NCI-H2081 treated with DMSO at 0.1 percent for 48 hours (cell line): ENCODE measurements at places on chromosomes 7 and 10.

- no peak for DNase-seq
Observed at GRCh38 chr7:47361236-47361635, 220.7 kb downstream of the TNS3 start.

GRCh38 chr7:33886149-33886623, 19.2 kb upstream of the BMPER start:
- no peak for DNase-seq

DNA sequence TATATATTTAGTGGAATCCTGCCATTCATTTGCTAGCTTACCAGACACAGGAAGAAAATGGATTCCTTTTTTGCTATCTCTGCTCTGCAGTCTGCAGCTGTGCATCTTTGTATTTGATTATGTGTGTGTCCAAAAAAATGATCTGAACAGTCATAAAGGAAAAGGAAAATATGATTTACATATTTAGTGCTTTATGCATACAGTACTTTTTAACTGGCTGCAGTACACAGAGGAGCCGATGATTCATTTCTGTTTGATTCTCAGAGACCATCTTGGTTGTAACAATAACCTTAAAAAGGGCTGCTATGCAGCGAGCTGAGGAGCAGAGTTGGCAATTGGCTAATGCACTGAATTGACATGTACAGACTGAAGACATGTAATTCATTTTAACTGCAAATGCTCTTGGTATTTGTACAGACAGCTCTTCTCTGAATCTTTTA, 151.3 kb upstream of the FZD1 start:
- DNase-seq, result no peak

- no peak for DNase-seq
Observed at GRCh38 chr7:12648704-12649261, 38.6 kb upstream of the ARL4A start.

- DNase-seq, result no peak
Observed at GRCh38 chr10:91389636-91390512, 20.3 kb upstream of the HECTD2 start.

- DNase-seq, result no peak
Observed at GRCh38 chr7:2956526-2957368, 86.9 kb downstream of the CARD11 start.

- DNase-seq, result no peak
Observed at GRCh38 chr10:114157912-114158311, 16.1 kb downstream of the CCDC186 start.

GRCh38 chr10:65340340-65340739, 1585.5 kb upstream of the LRRTM3 start:
- no peak for DNase-seq

GRCh38 chr7:114944745-114945625, 23.1 kb downstream of the MDFIC start:
- DNase-seq, result no peak

DNA sequence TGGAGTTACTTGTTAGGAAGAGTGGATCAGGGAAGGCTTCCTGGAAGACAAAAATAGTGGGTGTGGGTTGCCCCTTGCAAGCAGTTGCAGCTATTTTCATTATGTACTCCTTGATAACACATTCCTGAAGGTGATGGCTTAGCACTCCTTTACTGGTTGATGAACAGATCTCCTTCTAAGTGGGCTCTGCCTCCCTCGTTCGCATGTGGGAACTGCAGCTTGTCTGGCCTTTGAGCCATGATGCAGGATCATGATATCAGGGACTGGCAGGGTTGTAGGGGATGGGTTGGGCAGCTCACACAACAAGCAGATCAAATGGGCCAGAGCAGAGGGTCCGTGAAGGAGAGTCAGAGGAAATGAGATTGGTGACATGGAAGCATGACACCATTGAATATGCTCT, 28.8 kb upstream of the LRRC4 start:
- DNase-seq, result no peak

DNA sequence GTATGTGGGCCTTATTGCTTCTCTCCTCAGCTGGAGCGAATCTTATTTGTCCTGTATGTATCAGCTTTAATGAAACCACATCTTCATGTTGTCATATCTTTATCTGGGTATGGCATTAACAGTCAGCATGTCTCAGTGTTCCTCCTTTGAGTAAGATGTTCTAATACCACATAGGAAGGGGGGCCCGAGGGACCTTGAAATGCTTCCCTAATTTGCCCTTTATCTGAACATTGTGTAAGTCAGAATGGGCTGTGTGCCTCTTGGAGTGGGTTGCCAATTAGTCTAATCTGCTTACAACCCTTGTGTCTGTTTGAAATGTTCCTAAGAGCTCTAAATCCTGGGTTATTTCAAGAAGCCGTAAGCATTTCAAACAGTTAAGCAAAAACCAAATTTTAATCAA, 623.8 kb downstream of the SUGCT start:
- no peak for DNase-seq

GRCh38 chr10:104416851-104417250, 63.2 kb downstream of the CFAP58 start:
- no peak for DNase-seq

GRCh38 chr7:95026018-95026417, 118.6 kb downstream of the PPP1R9A start:
- DNase-seq, result no peak

GRCh38 chr7:97460433-97460832, 271.5 kb upstream of the TAC1 start:
- no peak for DNase-seq

DNA sequence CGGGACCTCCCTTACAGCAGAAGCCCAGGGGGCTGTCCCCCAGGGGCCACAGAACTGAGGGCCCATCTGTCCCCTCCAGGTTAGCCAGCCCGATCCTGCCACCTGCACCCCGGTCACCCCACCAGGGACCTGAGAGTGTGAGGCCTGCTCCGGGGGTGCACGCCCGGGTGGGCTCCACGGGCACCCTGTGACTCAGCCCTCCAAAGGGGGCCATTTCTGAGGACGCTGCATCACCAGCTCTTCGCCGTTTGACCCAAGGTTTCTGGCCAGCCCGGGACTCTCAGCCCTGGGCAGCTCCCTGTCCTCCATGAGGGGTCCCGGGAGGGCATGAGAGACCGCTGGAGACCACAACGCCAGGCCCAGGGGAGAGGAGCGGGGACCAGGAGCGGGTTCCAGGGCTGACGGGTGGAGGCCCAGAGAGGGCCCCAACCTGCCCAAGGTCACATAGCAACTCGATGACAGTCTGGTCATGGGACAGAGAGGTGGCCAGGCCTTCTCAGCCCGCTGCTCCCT, 79.3 kb downstream of the ELFN1 start:
- DNase-seq, result no peak

- no peak for DNase-seq
Observed at GRCh38 chr7:22725585-22725984, 1.4 kb upstream of the IL6 start.

GRCh38 chr7:116337018-116337417, 126.7 kb downstream of the TES start:
- no peak for DNase-seq

- DNase-seq, result no peak
Observed at GRCh38 chr10:104119996-104120395, 2.0 kb upstream of the SFR1 start.

DNA sequence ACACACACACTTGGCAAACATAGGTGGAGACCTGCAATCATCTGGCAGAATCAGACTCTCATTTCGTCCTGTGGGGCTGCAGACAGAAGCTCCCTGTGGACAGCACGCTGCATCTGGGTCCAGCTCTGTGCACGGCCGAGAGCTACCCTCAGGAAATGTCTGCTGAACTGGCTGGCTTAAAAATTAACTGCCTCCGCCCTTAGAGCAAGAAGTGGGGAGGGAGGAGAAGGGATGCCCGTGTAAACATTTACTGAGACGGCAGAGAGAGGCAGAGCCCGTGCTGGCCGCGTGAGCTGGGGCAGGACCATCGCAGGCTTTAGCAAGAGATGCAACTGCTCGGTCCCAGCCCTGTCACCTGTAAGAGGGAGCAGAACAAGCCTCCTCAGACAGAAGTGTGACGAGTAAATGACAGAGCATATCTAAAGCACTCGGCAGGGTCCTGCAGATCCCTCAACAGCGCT, 81.8 kb downstream of the TNS3 start:
- DNase-seq, result no peak

GRCh38 chr7:135238112-135238744, 4.6 kb downstream of the STRA8 start:
- no peak for DNase-seq

DNA sequence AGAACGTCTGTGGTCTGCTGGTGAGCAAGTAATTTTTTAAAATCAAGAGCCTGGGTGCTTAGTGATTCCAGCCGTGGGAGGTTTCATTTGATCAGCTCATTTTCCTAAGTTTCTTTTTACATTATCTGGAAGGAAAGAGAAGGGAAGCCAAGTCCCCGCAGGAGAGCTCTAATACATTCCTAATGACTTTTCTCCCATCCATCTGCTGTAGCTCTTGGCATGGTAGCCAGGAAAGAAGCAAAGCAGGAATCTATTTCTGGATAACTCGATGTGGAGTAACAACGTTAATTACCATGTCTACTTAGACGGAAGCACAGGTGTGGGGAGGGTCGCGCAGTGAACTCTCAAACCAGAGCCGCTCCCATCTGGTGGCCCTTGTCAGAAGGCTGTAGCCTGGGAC, 121.9 kb downstream of the PAXIP1 start:
- no peak for DNase-seq

- no peak for DNase-seq
Observed at GRCh38 chr7:52311886-52312285, 723.5 kb upstream of the POM121L12 start.

DNA sequence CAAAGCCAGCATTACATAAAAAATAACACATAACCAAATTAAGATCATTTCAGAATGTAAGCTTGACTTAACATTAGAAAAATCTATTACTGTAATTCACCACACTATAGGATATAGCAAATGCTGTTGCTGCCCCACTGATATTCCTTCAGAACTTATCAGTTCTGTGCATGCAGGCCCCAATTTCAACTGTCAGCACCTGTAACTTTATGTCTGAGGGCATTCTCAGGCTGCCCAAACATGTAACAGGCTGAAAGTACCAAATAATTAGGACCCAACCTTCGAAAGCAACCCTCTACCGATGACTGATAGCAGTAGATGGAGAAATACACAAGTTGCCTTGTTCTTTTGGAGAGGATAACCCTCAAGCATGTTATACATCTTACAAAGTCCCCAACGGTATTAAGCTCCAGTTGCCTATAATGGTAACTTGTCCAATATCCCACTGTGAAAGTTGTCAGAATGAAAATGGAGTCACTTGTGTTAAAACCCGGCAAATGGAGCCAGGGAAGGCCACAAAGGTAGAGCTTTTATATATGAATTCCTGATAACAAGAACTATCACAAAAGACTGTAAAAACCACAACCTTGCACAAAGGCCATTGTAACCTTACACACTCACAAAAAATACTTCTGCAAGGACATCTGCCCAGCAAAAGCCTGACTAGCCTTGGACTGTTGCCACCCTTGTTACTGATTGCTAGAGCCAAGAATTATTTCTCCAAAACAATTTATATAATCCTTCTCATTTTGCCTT, 66.9 kb upstream of the ZNF746 start:
- DNase-seq, result no peak

DNA sequence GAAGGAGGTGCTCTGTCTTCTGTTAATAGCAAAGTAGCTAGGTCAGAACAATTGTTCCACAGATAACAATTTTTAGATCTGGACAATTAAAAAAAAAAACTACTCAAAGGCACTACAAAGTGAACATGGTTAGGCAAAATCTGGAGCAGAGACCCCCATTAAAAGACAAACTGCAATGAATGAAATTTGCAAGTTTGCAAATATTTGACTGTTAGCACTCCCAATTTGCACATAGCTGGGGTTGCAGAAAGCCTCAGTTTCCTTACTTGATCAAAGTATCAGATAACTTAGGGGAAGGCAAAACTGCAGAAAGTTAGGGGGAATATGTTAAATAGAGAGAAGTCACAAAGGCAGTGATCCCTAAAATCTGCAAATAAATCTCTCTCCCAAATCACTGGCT, 68.3 kb downstream of the DGKI start:
- no peak for DNase-seq

DNA sequence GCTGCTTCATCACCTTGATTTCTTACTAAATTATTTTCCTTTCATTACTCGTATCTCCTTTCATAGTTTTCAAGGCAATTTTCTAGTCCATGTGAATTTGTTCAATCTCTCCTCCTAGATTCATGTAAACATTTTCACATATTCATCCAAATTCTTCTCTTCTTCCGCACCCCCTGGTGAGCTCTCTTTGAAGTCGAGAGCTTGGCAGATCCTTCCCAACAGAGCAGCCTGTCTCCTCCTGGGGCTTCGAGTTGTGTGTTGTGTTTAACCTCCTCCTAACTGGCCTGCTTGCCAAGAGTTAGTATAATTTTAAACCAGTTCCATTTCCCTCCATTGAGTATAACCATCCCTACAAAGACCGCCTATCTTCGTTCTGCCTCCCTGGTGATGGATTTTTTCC, 272.4 kb upstream of the CELF2 start:
- no peak for DNase-seq

DNA sequence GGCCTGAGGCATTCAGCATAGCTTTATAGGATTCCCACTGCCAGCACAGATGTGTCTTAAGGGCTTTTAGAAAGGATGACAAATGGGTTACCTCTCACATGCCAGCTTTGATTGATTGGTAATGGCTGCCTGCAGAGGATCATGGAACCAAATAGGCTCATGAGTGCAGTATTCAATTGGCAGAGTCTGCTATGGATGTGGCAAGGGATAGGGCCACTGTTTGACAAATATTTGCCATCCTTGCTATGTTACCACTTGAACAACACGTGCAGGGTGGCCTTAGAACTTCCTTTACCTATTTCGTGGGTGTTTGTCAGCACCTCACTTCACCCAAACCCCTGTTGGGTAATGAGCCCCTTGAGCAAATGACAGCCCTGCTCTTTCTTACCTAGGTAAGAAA, 139.2 kb downstream of the C10orf105 start:
- DNase-seq, result no peak

DNA sequence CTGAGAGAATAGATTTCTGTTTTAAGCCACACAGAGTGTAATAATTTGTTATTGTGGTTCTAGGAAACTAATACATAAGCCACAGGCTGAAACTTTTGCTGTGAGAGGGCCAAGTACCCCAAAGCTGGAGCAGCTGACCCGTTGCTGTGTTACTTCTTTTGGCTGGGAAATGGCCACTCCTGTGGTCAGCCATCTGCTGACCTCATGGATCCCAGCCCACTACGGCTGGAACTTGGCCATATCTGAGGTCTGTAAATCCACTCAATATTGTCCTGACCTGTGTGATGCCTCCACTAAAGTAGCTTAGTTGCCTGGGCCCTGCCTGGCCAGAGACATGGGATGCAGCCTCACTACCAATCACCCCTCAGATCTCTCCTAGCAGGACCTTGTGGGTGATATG, 17.4 kb upstream of the LOXL4 start:
- no peak for DNase-seq

- DNase-seq, result no peak
Observed at GRCh38 chr7:130277763-130278643, 11.3 kb downstream of the CPA2 start.

DNA sequence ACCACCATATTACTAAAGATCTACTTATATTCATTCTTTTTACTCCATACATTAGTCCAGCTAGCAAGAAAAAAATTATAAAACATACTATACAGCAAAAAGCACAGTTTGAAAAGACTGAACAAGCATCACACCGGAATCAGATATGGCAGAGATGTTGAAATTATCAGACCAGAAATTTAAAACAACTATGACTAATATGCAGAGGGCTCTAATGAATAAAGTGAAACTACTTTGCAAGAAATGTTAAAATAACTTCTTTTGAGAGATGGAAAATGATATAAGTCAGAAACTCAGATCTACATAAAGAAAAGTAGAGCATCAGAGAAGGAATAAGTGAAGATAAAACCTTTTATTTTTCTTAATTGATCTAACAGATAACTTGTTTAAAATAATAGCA, 50.9 kb downstream of the SGCE start:
- no peak for DNase-seq
